CD4-positive, alpha-beta T cell treated with Interleukin-6 for 4 hours (primary cell): ENCODE measurements at places on chromosomes 2 and 18.

- peak; percentile 23 for DNase-seq
Observed at GRCh38 chr18:11553098-11553940, 56.1 kb upstream of the SLC35G4 start.

- DNase-seq: no peak
Observed at GRCh38 chr18:51107598-51108305, 77.7 kb downstream of the SMAD4 start.

DNA sequence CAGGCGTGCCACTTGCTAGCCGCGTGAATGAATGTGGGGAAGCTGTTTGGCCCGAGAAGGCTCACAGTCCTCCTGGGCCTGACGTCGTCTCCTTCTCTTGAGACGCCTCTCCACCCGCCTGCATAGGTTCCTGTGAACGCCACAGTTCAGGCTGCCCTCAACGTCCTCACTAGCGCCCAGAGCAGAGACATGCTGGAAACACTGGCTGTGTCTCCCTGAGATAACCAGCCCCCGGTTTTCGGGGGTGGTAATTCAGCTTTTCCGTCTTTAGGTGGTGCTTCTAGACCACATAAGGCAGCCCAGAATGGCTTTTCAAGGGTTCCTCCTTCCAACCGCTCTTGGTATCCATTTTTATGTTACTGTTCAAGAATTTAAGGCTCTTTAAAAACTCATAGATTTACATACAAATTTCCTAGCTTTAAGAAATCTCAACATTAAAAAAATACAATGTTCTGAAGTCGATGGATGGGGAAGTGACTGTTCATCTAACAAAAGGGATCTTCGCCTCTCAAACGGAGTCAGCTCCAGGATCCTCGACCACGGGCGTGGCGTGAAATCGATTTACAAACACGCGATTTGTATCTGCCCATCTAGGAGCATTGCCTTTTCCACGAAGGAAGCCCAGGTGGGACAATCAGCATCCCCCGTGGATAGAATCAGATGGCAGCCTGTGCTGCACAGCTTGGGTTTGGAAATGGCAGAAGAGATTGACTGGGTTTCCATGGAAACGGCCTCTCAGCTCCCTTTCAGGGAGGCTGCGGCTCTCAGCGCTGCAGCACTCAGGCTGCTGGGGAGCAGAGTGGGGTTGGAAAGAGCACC lies 110.6 kb upstream of the PXDN start:
- no peak for DNase-seq

GRCh38 chr18:39799006-39799405 lies 2156.0 kb upstream of the PIK3C3 start:
- DNase-seq: no peak

GRCh38 chr18:463403-463802 lies 37.1 kb downstream of the COLEC12 start:
- no peak for DNase-seq

DNA sequence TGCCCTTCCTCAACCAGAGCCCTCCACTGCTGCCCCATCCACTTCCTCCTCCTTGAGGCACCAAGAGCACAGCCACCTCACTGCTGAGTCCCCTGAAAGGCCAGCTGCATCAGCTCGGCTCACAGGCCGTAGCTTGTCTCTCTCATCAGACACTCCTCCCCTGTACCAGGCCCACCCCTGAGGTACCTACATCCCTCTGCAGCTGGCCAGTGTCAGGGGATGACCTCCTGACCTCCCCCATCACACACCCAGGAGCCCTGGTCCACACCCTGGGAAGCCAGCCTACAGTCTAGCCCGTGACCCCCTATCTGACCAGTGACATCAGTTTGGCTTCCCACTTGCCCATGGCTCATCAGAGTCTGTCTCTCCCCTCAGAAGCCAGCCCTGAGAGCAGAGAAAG lies 205.6 kb downstream of the TNS1 start:
- DNase-seq: no peak

DNA sequence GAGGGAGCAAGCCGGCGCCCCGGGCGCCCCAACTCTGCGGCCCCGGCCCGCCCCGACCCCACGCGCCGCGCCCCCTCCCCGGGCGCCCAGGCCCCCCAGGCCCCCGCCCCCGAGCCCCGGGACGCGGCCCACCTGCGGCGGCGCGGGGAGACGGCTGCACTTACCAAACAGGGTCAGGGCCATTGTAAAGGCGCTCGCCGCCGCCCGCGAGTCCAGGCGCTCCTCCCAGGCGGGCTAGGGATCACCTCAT lies 526 bp downstream of the CHN1 start:
- no peak for DNase-seq

DNA sequence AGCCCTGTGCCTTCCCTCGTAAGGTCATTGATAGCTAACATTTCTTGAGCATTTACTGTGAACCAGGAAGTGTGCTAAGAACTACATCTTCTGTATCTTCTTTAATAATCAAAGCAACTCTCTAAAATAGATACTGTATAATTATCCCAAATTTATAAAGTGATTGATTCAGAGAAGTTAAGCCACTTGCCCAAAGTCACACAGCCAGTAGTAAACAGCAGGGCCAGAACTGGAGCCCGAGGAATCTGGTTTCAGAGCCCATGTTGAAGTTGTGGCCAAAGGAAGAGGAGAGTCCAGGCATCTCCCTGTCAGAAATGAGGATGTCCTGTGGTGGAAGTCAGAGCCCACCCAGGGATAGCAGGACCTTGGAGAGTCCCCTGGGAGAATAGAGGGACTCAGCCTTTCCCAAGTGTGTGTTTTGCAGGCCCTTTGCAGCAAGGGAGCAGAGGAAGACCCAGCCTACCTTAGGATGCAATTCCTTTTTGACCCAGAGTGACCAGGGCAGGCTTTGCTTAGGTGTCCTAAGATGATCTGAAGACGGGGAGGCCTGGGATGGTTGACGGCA lies 134.2 kb downstream of the DYSF start:
- no peak for DNase-seq

DNA sequence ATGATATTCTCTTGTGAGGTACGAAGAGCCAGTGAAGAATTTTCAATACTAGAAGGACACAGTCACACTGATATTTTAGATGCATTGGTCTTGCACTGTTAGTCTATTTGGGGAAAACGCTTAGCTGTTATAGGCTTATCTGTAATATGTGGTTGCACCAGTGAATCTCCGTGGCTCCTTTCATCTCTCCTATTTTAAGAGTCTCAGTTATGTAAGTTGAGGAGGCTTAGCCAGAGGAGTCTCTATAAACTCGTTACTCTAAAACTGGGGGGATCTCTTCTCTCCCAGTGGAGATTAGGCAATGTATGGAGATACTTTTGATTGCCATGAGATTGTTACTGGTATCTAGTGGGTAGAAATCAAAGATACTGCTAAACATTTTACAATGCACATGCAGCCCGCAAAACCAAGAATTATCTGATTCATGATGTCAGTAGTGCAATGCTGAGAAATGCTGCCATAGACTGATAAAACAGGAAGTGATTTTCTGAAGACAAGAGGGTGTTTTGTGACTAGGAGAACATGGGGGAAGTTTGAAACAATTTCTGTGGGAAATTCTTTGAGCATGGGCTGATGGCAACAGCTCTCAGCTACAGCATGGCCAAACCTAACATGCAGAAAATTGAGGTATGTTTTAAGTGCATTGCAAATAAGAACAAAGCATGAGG lies 339.1 kb downstream of the SOX11 start:
- no peak for DNase-seq

GRCh38 chr2:149039213-149039724 lies 770 bp downstream of the LYPD6B start:
- no peak for DNase-seq

DNA sequence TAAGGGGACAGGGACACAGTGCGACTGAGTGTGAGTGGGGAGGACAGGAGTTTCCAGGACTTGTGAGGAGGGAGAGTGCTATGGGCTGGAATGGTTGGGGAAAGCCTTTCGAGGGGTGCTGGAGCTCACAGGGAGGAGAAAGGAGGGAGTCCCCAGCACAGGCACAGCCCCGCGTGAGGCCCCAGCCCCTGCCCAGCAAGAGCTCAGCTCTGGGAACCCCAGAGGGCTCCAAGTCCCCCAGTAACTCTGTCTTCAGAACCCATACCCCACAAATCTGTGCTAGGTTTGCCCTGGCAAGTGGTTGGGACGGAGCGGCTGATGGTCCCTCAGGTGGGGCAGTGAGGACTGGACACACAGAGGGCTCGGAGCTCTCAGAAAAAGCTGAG lies 75.4 kb downstream of the SFXN5 start:
- DNase-seq: no peak

GRCh38 chr18:44123743-44124142 lies 556.9 kb upstream of the SETBP1 start:
- DNase-seq: no peak

DNA sequence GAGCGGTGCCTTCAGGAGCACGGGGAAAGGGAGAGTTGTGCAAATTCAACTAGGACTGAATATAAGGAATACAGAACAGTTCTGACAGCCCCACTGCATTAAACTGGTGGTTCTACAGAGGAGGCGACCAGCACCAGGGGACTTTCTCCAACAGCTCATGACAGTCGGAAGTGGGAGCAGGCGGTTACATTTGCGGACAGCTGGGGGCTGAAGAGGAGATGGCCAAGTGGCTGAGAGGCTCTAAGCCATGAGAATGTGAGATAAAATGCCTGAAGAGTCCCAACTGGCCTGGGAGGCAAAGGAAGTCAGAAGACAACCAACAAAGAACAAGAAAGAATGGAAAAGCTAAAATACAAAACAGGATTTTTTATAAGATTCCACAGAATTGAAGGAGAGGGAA lies 141.3 kb downstream of the L3MBTL4 start:
- no peak for DNase-seq

DNA sequence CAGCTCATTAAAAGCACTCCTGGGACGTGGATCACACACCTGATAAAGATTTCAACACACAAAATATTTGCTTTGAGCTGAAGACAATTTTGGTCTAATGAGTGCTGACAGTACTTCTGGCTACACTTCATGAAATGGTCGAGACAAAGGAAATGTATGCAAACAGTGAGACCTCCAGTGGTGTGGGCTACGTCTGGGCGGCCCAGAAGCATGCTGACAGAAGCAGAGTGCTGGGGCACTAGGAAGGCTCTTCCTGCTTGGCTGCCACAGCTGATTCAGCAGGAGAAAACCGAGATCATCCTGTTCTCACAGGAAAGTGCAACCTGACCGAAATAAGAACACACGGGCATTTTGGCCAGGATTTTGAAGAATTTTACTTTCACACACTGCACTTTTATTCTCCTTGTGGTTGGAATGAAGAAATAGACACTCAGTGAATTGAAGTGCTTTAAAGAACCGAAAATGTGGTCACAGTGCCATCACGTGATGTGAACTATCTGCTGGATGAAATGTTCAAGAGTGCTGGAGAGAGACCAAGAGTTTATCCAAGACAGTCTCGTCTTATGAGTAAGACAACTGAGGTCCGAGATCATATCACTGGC lies 149.5 kb downstream of the CCBE1 start:
- DNase-seq: no peak

DNA sequence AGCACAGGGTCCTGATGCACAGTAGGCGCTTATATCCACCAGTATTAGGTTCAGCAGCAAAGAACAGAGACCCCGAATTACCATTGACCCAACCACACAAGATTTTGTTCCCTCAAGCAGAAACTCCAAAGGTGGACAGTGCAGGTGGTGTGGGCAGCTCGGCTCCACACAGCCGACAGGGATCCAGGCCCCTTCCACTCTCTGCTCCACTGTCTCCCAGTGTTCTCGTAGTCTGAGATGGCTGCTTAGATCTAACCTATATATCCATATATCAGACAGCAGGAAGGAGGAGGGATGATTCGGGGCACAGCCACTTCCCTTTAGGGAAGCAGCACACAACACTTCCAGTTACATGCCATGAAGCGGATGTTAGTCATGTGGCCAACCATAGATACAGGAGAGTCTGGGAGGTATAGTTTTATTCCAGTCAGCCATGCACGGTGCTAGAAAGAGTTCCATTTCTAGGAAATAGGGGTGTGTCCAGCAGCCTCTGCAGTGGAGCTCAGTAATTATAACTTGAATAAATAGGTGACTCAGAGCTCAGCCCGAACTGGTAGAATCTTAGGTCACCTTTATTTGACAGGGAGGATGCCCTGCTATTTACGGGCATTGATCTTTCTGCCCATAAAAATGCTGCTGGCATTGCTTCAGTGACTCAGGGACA lies 158.9 kb downstream of the TWIST2 start:
- no peak for DNase-seq

- no peak for DNase-seq
Observed at GRCh38 chr2:85783796-85784195, 30.0 kb downstream of the ATOH8 start.

DNA sequence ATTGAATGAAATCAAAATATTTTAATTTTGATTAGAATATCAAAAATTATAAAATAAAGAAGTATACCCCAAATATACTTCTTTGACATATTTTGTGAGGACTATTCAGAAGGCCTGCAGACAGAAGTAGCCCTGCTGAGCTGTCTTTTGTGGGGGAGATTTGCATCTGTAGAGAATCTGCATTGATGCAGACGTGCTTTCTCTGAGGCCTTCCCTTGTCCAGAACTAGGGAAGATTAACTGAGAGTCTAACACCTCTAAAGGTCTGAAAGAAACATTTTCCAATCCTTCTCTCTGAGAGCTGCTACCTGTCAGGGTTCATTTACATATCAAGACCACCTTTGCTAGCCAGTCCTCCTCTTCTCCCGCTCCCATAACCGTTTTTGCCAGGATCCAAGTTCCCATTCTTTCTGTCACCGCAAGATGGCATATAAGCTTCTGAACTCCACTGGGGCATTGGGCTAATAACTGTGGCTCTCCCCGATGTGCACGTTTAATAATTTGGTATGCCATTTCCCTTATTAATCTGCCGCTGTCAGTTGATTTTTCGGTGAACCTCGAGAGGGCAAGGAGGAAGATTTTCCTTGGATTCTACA lies 510.4 kb upstream of the CNTNAP5 start:
- no peak for DNase-seq

DNA sequence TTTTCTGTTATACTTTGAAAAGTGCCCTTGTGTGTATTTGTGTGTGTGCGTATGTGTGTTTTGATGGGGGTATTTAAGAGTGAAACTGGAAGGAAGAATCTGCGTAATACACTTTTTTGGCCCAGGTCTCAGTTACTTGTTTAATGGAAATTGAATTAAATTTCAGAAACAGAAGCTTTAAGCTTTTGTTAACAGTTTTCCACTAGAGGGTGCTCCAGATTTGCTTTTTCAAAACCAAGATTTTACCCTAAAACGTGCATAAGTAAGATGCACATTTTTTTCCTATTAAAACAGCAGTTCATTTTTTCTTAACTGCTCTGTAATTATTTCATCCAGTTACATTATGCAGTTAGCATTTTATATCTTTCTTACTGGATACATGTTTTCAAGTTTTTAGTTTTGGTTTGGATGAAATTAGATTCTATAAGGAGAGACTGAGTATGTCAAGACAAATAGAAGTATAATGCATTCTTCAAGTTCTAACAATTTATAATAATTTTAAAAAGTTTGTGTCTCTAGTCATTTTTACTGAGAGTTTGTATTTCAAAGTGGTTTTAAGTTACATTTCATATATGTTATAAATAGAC lies 97.2 kb downstream of the PIK3C3 start:
- no peak for DNase-seq

GRCh38 chr2:195734395-195734794 lies 77.4 kb downstream of the SLC39A10 start:
- no peak for DNase-seq

- peak; percentile 78 for DNase-seq
Observed at GRCh38 chr2:238256594-238257104, 16.8 kb upstream of the HES6 start.
